ENCODE measurements at places on chromosomes 1 and 21.
A peak's percentile ranks its signal among the peaks of the same experiment; 100 is the strongest.

DNA sequence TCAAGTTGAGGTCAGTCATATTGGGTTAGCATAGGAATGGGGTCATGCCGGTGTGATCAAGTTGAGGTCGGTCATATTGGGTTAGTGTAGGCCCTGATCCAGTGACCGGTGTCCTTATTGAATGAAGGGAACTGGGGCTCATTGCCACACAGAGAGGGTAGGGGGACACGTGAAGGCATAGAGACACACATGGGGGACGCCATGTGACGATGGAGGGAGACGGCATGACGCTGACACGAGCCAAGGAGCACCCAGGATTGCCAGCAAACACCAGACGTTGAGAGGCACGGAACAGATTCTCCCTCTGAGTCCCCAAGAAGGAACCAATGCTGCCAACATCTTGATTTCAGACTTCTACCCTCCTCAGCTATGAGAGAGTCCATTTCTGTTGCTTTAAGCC is 136.9 kb upstream of the ZBTB40 start:
- H3K4me1 ChIP-seq, result peaks cover 36% of the 10 kb centered on the region
- no peaks in the 10 kb centered on the region for H3K36me3 ChIP-seq
- no peak overlapping the region for H3K4me3 ChIP-seq
- no peak for DNase-seq
- H3K27me3 ChIP-seq, result peaks cover 60% of the 10 kb centered on the region

DNA sequence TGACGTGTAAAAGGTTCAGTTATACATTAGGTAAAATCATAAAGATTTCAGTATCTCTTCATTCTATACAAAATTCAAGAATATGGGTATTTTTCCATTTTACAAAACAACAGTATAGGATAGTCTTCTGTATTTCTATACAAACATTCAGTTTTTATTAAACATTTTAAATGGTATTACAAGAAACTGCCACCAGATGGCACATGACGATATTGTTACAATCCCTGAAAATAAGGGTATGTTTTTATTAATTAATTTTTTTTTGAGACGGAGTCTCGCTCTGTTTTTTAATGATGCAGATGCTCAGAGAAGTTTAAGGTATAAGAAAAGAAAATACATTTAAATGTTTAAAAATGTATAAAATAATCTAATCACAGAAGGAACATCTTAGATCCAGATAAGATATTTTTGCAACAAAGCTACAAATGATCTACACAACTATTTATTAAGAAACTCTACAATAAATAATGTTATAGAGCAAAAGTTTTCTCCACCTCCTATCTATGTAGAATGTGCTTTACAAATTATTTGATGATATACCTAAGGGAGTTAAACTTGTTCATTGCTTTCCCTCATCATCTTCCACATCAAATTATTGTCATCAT is 23.5 kb upstream of the RSBN1 start:
- no peaks in the 10 kb centered on the region for H3K4me1 ChIP-seq
- H3K27ac ChIP-seq, result no peak overlapping the region
- peaks cover 6% of the 10 kb centered on the region for H3K27me3 ChIP-seq
- no peak for DNase-seq
- H3K36me3 ChIP-seq, result peaks cover 4% of the 10 kb centered on the region

DNA sequence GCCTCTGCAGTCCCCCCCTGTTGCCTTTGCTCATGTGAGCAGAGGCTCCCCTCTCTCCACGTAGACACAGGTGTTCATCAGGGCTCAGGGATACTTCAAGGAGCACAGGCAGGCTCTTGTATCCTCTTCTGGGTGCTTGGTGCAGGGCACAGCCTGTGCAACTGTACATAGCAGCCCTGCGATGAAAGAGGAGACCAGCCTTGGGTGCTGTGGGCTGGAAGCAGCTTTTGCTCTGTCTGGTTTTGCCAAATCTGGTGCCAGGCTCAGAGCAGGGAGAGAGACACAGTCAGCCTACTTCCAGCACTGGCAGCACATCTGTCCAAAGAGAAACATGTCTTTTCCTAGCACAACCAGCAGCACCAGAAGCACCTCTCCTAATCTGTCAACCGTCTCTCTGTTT is 132.1 kb downstream of the ETS2 start:
- H3K4me1 ChIP-seq, result peaks cover 10% of the 10 kb centered on the region
- peaks cover 16% of the 10 kb centered on the region for H3K27me3 ChIP-seq
- peaks cover 4% of the 10 kb centered on the region for H3K36me3 ChIP-seq
- no peak overlapping the region for H3K4me3 ChIP-seq
- DNase-seq, result no peak
- H3K27ac ChIP-seq, result no peak overlapping the region

DNA sequence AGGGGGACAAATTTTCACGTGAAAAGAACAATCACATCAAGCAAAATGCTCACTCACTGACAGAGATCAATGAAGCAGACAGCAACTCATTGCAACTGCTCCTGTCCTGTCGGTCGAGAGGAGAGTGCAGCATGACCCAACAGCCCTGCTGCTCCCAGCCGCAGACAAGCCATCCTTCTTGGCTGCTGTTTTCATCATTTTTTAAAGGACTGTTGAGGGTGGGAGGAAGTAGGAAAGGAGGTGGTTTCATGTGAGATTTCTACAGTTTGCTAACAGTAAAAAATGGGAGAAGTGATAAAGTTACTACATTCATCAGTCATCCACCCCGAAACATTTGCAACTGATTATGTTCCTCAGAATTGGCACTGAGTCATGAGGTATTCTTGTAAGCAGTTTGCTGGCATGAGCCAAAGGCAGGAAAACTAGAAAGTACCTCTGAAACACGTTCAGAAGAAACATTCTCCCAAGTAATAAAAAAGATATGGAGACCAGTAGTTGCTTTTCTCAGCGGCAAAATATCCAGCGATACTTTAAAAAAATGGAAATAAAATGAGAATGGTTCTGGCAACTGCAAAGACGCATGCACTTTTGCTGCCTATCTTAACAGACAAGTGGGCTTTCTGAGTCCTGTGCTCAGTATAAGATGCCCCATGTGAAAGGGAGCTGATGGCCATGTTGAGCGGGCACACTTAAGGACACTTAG is 72.0 kb upstream of the CLDN14 start:
- peaks cover 26% of the 10 kb centered on the region for H3K27me3 ChIP-seq
- no peak for DNase-seq
- H3K36me3 ChIP-seq, result no peaks in the 10 kb centered on the region
- H3K27ac ChIP-seq, result no peak overlapping the region
- H3K4me3 ChIP-seq, result no peak overlapping the region
- H3K4me1 ChIP-seq, result peaks cover 57% of the 10 kb centered on the region

DNA sequence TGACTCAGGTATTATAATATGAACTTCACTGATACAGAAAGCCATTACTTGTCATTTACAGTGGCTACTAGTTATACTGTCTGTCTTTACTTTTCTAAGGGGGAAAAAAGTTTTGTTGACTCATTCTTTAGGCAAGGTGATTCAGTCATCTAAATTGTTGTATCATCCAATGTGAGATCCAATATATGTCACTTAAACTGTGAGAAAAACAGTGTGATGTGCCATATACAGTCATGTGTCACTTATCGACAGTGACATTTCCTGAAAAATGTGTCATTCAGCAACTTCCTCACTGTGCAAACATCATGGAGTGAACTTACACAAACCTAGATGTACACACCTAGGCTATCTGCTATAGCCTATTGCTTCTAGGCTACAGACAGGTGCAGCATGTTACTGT is 57.6 kb downstream of the KCNK2 start:
- no peak for DNase-seq
- no peak overlapping the region for H3K4me3 ChIP-seq
- H3K4me1 ChIP-seq, result no peaks in the 10 kb centered on the region
- peaks cover 5% of the 10 kb centered on the region for H3K36me3 ChIP-seq
- no peaks in the 10 kb centered on the region for H3K27me3 ChIP-seq

- H3K36me3 ChIP-seq, result no peaks in the 10 kb centered on the region
- H3K4me1 ChIP-seq, result peaks cover 31% of the 10 kb centered on the region
- peaks cover 9% of the 10 kb centered on the region for H3K27me3 ChIP-seq
- H3K27ac ChIP-seq, result no peak overlapping the region
Observed at GRCh38 chr1:161073474-161074121, 3.9 kb upstream of the ARHGAP30 start.

DNA sequence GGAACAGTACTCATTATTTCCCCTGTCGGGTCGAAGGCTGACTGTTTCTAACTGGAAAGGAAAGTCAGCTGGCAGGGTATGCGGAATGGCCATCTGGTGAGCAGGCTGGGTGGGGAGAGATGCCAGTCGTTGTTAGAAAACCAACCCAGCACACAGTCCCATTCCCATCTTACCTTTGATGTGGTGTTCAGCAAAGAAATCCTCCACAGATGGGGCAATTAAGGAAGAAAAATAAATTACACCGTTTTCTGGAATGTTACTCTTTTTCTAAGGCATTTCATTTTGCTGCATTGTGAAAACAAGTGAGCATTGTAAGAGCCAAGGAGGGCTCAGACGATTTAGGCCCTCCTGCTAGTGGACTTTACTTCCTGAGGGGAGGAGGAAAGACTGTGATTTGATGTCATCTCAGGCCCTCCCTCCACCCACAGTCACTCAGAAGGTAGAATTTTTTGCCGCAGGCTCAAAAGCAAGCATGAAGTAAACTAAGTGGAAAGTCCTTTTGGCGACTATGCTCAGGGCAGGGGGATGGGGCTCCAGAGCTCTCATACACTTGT is at the start of gene SLC16A4:
TSS of gene SLC16A4 (minus strand) at position 335 of the 554 bp plus-strand sequence. CDS start 1,703 bp downstream, outside the sequence.
- H3K27me3 ChIP-seq, result no peaks in the 10 kb centered on the region
- H3K4me1 ChIP-seq, result peaks cover 23% of the 10 kb centered on the region
- peak; percentile 5 for DNase-seq
- H3K4me3 ChIP-seq, result peak within 1 kb of the TSS; percentile 40
- H3K27ac ChIP-seq, result peak within 1 kb of the TSS; percentile 6

GRCh38 chr1:228298471-228298870 is 90.6 kb downstream of the OBSCN start:
- no peak for DNase-seq
- H3K27ac ChIP-seq, result no peak overlapping the region
- no peak overlapping the region for H3K4me3 ChIP-seq
- peaks cover 3% of the 10 kb centered on the region for H3K27me3 ChIP-seq
- H3K36me3 ChIP-seq, result peaks cover 98% of the 10 kb centered on the region

- H3K36me3 ChIP-seq, result no peaks in the 10 kb centered on the region
- no peak overlapping the region for H3K4me3 ChIP-seq
- no peak overlapping the region for H3K27ac ChIP-seq
Observed at GRCh38 chr1:5830771-5831599, 161.2 kb downstream of the NPHP4 start.

GRCh38 chr1:207240325-207241101 is 81.0 kb upstream of the CD55 start:
- H3K27ac ChIP-seq, result no peak overlapping the region
- no peaks in the 10 kb centered on the region for H3K4me1 ChIP-seq
- no peak for DNase-seq

GRCh38 chr1:201778279-201779065 is 50.5 kb upstream of the IPO9 start:
- H3K27me3 ChIP-seq, result no peaks in the 10 kb centered on the region
- H3K4me1 ChIP-seq, result peaks cover 19% of the 10 kb centered on the region
- H3K4me3 ChIP-seq, result no peak overlapping the region
- peaks cover 61% of the 10 kb centered on the region for H3K36me3 ChIP-seq
- no peak for DNase-seq
- no peak overlapping the region for H3K27ac ChIP-seq

DNA sequence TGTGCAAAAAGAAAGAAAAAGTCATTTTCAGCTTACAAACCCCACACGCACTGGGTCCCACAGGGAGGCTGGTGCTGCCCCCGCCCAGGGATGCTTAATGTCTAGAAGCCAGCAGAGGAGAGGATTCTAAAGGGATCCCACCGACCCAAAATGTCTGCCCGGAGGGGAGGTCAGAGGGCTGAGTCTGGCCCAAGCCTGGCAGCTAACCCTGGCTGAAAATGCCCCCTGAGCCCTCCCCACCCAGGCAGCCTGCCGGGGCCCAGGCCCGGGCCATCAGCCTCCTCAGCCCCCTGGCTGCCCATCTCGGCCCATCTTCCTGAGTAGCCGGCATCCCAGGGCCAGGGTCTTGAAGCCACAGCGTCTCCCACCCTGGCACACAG is 33.5 kb downstream of the ACOT7 start:
- no peak for DNase-seq
- H3K4me3 ChIP-seq, result no peak overlapping the region
- H3K27me3 ChIP-seq, result peaks cover 3% of the 10 kb centered on the region
- H3K27ac ChIP-seq, result no peak overlapping the region

DNA sequence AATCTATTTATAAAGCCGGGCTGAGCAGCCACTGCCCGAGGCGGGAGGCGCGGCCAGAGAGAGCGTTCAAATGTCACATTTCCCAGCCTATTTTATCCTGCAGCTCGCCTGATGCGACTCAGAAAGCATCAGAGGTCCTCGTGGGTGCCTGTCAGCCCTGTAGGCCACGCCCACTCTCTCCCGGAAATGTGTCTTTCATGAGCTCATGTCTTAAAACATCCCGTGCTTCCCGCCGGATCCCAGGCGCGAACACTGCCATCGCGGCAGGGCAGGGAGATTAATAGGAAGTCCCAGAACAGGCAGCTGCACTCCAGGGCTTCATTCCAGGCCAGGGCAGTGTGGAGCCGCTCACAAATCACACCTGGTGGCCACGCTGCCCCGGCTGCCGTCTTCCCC is 117.5 kb downstream of the PRDM16 start:
- no peak overlapping the region for H3K4me3 ChIP-seq
- H3K27ac ChIP-seq, result no peak overlapping the region
- peaks cover 24% of the 10 kb centered on the region for H3K27me3 ChIP-seq
- H3K4me1 ChIP-seq, result peaks cover 54% of the 10 kb centered on the region

DNA sequence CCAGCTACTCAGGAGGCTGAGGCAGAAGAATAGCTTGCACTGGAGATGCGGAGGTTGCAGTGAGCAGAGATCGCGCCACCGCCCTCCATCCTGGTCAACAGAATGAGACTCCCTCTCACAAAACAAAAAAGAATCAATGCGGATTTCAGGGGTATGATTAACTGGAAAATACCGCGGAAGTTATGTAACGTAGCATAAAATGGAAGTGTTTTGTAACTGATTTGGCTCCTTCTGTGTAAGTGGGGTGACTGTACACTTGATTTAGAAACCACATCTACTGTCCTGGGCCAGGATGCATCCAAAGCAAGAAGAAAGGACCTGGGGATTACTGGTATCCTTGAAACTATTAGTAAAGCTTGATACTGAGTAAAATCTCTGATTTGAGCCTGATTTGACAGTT is 3.1 kb upstream of the VAMP4 start:
- H3K27ac ChIP-seq, result no peak overlapping the region
- no peak for DNase-seq
- no peaks in the 10 kb centered on the region for H3K36me3 ChIP-seq
- H3K4me1 ChIP-seq, result peaks cover 40% of the 10 kb centered on the region

DNA sequence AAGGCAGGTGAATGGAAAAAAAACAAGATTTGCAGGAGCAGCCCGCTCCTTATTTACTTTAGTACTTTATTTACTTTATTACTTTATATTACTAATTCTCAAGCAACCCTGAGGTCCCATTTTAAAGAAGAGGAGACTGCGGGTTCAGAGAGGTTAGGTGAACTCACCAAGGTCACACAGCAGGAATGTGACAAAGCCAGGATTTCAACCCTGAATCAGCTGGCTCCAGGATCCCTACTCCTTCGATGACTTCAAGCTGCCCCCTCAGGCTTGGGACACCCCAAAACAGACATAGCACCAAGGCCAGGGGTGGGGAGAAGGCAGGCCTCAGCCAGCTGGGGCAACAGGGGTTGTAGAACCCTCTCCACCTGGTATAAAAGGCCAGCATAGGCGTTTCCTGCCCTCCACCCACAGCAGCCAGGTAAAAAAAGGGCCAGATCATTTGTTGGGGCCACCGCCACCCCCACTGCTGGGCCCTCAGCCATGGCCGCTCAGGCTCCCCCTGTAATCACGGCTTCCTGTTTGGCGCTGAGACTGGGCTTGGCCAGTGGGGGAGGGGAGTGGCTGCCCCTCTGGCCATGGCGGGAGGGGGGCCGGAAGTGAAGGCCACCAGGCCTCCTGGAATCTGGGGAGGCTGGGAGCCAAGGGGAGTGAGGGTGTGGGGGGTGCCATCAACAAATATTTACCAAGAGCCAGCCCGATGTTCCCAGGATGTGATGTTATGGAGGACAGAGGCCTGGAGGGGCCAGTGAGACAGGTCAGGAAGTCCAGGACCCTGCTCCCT is 6.6 kb downstream of the SDC3 start:
- H3K4me3 ChIP-seq, result no peak overlapping the region
- H3K27ac ChIP-seq, result peak overlapping the region; percentile 36
- no peak for DNase-seq

Measured in nephron progenitor cell (in vitro differentiated cells).